Mucosa of gallbladder (tissue), 1 donor: ENCODE measurements at places on chromosomes 2 and 18. TPM values are rescaled to one million over a fixed set of nuclear protein-coding genes. Genes with fewer than 3 reads are reported as not detected.

DNA sequence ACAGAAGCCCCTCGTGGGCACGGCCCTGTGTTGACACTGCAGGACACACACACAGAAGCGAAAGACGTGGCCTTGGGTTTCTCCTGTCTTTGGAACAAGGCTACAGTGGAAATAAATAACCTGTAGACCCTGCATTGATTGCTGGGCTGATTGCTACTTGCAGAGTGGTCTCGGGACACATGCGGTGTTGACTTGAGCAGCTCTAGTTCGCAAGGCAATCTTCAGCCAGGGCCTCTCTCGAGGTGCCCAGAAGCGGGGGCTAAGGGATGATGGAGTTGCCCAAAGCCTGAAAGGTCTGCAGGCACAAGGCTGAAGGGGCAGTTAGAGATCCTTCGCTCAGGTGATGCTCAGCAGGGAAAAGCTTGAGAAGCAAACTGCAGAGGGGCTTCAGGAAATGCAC, 180.3 kb downstream of the SEPTIN10 start:
- no peak for DNase-seq

- DNase-seq, result no peak
Observed at GRCh38 chr2:112019569-112019982, 35.5 kb upstream of the TMEM87B start.

DNA sequence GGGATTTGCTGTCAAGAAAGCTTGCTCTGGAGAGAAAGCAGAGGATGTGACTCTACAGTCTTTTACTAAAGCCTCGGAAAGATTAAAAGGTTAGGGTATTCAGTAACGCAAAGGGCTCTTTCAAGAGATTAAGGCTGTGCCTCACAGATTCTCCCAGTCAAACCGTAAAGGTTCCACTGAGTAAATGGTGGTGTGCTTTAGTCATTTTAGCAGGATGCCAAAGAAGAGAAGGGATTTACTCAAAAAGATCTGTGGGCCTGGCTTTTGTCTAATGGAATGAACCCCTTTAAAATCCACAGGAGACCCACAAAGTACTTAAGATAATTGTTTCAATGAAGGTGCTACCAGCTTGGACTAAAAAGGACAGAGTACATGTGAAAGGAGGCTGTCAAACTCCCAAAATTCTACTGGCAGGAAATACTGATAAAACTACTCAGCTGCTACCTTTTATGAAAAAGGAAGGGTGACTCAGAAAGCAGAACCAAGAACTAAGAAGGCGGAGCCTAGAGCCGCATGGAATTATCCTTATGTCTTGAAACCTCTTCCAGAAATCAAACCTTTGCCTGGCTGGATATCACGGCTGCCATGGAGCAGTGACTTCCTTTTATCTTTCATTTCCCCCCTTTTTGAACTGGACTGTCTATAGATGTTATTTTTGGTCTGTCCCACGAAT, 670.2 kb upstream of the ZEB2 start:
- no peak for DNase-seq

Gene OBSL1
- total RNA-seq, result 57.8 TPM

Gene CKAP2L
- 1.5 TPM for total RNA-seq

Gene GKN2
- not detected for total RNA-seq

Gene CLEC4F
- total RNA-seq, result 0.17 TPM
